ENCODE measurements at places on chromosomes 3 and 15.

DNA sequence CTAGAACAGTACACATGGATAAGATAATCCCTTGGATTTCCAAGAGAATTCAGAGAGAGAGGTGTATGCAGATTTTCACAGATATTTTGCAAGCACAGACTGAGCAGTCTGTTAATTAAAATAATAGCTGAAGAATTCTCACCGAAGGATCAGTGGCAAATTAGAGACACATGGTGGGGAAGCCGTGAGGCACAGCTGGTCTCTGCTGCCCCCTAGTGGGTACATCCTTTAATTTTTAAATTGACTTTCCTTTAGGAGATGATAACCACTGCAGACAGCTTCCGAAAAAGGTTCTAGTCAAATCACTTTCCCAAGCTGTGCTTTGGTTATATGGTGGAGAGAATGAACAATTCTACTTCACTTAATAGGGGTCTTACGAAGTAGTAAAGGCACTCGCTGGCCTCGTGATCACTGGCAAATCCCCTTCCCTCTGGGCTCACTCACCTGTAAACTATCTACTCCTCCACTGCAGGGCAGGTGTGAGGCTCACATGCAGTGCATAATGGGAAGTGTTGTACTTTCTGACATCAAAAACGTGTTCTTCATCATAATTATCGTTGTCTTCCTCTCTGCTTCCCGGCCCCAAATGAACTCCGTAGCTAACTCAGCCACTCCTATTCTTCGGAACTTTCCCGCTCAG lies 19.5 kb downstream of the MESD start:
- DNase-seq = peak; percentile 68

GRCh38 chr15:68031404-68031803 lies 22.7 kb upstream of the PIAS1 start:
- no peak for DNase-seq

- no peak for DNase-seq
These were observed 451.9 kb downstream of the FOXP1 start for GRCh38 chr3:71131375-71132314.

DNA sequence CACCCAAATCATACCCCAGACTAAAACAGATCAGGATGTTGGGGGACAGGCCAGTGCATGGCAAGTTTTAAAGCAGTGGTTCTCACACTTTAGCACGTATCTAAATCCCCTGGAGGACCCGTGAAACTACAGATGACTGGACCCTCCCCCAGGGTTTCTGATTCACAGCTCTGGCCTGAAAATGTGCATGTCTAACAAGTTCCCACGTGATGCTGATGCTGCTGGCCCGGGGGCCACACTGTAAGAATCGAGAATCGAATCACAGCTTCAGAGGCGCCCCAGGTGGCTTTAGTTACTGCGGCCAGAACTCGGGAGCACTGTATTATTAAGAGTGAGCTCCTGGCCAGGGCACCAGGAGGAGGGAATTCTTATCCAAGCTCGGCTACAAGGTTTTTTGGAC lies 11.6 kb downstream of the ADAMTS17 start:
- no peak for DNase-seq

DNA sequence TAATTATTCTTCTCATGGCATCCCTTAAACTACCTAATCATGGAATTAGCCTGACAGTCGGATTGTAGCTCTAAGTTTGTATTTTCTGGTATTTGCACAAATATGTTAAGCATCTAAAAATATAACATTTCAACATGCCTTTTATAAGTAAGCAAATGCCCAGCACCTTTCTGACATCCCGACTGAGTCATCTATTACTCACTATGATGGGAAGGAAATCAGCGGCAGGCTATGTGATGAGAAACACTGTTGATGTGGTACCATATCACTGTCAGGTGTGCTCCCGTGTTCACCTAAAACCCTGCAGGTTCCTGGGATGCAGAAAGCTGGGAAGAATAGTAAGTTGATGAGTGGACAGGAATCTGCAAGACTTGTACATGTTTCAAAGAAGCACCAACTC lies 367.8 kb upstream of the IL12A start:
- DNase-seq = no peak

DNA sequence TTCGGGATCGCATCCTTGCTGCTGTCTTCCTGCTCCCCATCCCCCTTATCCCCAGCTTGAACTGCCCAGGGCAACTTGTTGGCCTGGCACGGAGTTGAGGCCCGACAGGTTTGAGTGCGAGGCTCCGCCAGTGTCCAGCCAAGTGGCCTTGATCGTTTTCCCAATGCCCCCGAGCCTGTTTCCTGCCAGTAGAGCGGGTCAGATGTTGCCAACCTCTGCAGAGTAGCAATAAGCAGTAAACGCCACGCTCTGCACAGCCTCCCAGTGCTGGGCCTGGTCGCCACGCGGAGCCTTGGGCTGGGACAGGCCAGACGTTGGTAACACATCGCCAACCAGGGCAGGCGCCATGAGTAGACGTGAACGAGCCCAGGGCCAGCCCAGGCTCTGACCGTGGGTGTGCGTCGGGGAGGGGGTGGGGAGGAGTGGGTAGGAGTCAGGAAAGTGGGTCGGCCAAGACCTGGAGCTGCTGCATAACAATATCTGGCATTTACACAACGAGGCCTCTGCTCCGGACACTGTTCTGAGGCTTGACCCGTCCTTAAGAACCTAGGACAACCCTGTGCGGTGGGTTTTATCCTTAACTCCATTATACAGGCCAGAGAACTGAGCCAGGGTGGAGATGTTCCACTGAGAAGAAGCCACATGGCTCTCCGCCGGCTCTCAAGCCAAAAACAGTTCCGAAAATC lies 444 bp upstream of the ABHD14A start:
- no peak for DNase-seq

DNA sequence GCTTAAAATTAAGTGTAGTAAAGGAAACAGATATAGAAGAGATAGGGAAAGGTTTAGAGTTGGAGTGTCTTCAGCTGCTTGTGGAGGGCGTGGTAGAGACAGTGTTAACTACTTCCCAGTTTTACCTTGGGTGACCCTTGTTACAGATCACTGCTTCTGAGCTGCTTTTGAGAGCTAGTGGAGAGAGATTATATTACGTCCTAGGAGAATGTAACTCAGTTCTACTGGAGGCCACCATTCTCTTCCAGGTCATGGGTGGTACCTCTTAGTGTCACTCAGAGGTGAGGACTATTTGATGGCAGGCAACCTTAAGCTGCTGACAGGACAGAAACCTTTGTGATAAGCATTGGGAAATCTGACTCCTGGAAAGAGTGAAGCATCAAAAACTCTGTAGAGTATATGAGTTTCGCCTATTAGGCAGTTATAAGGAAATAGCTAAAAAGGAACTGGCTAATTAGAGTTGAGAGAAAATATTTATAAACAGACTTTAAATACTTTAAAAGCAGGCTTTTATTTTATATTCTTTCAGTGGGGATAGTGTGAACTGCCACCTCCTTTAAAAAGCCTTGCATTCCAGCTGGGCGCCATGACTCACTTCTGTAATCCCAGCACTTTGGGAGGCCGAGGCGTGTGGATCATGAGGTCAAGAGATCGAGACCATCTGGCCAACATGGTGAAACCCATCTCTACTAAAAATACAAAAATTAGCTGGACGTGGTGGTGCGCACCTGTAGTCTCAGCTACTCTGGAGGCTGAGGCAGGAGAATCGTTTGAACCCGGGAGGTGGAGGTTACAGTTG lies 106.5 kb downstream of the ZNF609 start:
- no peak for DNase-seq

DNA sequence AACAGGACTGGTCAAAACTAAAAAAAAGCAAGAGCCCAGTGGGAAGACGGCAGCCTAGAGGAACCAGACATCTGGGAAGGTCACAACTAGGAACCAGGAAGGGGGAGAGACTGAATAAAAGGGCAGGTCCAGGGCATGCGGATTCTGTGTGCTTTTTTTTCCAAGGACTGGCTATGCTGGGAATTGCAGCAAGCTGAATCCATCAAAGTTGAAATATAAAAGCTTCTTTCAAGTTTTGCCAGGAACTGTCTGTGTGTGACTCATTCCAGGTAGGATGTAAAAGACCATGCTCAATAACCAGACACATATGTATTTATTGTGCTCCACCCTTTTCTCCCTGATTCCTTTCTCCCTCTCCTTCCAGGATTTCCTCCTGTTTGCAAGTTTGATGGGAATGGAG lies 47.9 kb upstream of the CCDC80 start:
- DNase-seq = no peak

DNA sequence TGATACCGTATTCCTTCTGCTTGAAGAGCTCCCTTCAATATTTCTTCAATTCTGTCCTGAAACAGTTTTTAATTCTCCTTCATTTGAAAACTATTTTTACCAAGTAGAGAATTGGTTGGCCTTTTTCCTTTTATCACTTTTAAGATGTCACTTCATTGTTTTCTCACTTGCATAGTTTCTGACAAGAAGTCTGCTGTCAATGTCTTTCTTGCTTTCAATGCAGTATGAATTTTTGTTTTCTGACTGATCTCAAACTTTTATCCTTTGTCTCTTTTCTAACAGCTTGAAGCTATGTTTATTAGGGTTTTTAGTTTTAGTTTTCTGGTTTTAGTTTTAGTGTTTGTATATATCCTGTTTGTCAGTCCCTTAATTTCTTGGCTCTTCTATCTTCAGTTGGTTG lies 364.8 kb upstream of the TPRG1 start:
- DNase-seq = peak; percentile 24

DNA sequence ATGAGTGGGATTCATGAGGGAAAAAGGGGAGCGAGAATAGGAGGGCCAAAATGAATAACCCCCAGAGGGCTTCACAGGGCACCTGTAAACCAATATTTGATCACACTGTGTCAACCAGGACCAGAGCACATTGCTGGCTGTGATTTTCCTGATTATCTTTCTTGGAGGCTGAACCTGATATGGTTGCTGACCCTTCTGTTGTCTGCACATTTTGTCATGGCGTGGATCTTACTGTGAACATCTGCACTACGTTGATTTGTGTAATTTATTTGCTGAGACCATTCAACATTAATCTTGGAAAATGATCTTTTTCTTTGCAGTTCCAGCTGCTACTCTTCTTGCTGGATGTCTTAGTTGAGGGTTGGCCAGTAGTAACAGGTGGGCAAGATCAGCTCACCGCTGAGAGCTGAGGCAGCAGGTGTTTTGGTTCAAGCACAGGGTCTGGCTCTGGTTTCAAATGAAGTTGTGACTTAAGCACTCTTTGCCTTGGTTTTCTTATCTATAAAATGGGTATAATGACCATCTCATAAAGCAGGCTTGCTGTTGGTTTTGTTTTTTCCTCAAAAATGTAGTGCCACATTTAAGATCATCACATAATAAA lies 61.2 kb downstream of the ARHGEF26 start:
- no peak for DNase-seq

- no peak for DNase-seq
These were observed 87.7 kb downstream of the LSM3 start for GRCh38 chr3:14266361-14266760.

- DNase-seq = no peak
These were observed 54.4 kb downstream of the EIF3J start for GRCh38 chr15:44591326-44591725.

DNA sequence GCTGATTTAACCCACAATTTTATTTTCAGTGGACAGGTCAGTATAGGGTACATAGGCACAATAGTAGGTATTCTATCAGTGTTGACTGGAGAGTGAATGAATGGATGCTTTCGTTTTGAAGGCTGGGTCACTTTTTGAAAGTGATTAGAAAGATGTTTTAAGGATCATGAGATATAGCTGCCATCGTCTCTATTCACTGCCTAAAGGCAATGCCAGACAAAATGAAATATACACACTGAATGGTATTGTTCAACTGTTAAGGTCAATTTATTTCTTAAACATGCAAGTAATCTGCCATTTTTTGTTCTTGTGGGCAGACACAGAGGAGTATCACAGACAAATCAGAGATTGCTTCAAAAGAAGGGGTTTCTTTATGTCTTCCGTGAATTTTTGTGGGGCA lies 395.3 kb downstream of the VGLL3 start:
- DNase-seq = peak; percentile 68

DNA sequence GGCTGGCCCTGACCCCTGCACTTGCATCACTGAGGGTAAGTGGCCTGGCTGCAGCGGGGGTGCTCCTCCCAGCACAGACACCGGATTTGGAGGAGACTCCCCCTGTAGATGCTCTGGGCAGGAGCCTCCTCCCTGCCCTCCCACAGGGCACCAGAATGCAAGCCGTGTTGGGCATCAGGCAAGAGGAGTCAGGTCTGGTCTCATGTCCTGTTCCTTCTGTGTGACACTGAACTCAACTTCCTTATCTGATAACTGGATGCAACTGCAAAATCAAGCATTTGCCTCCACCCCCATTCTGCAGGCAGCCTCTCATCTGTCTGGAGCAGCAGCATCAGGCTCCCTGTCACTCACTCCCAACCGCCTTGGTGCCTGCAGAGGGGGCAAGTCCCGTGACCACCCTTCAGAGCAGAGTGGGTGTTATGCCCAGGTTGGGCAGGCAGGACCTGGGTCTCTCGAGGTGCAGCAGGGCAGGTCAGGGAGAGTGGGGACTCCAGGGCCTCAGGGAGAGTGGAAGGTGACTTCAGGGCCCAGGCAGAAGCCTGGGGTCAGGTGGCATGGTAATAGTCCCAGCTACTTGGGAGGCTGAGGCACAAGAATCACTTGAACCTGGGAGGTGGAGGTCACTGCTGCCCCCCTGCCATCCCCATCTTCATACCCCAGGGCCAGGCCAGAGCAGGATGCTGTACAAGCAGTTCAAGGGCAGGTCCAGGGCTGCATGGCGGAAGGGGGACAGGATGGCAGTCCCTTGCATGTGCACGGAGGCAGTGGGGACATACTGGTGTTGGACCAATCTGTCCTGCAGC lies 10.5 kb upstream of the RPL29 start:
- DNase-seq = no peak

DNA sequence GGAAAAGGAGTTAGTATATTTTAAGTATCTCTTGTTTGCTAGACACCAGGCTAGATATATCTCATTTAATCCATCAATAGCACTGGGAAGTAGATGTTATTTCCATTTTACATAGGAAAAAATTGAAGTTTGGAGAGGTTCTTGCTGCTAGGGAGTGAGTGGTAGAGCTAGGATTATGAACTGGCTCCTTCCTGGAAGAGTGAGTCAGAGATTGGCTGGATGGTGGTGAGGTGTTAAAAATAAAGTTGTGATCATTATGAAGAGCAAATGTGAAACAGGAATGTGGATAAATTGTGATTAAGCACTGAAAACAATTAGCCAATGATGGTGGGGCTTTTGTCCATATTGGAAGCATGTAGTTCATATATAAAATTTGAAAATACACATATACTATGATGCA lies 234.2 kb downstream of the WNT5A start:
- DNase-seq = no peak

- no peak for DNase-seq
These were observed 47.3 kb downstream of the ITGA11 start for GRCh38 chr15:68384451-68385239.

GRCh38 chr15:81133782-81134461 lies at the start of gene CFAP161:
Gene CFAP161 (plus strand): TSS chr15:81134270. CDS start chr15:81134330, 60 bp downstream.
- peak; percentile 26 for DNase-seq

- no peak for DNase-seq
These were observed 29.1 kb downstream of the SLC6A6 start for GRCh38 chr3:14431452-14431916.

GRCh38 chr3:149080011-149080698 lies 6.2 kb downstream of the HLTF start:
- DNase-seq = no peak

- DNase-seq = no peak
These were observed 184.0 kb downstream of the EBLN2 start for GRCh38 chr3:73245459-73245858.
